ENCODE measurements at places on chromosomes 1 and 21.

- DNase-seq = no peak
These were observed 36.7 kb upstream of the SMYD2 start for GRCh38 chr1:214244252-214244651.

DNA sequence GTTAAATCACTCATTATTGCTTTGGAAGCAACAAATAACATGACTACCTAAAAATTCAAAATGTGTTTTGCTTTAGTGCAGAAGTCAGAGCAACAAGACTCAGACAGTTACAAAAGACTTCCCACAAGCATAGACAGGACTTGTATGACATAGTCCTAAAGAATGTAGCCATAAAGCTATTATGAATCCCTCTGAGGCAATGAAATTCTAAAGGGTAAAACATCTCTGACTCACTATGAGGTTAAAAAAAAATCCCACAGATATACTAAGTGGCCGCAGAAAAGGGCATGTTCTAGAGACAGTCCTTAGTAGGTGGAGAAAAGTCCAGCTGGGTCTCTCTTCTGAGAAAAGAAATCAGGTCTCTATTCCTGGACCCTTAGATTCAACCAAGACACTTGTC lies 4.9 kb downstream of the PRKAB2 start:
- DNase-seq = peak; percentile 90

DNA sequence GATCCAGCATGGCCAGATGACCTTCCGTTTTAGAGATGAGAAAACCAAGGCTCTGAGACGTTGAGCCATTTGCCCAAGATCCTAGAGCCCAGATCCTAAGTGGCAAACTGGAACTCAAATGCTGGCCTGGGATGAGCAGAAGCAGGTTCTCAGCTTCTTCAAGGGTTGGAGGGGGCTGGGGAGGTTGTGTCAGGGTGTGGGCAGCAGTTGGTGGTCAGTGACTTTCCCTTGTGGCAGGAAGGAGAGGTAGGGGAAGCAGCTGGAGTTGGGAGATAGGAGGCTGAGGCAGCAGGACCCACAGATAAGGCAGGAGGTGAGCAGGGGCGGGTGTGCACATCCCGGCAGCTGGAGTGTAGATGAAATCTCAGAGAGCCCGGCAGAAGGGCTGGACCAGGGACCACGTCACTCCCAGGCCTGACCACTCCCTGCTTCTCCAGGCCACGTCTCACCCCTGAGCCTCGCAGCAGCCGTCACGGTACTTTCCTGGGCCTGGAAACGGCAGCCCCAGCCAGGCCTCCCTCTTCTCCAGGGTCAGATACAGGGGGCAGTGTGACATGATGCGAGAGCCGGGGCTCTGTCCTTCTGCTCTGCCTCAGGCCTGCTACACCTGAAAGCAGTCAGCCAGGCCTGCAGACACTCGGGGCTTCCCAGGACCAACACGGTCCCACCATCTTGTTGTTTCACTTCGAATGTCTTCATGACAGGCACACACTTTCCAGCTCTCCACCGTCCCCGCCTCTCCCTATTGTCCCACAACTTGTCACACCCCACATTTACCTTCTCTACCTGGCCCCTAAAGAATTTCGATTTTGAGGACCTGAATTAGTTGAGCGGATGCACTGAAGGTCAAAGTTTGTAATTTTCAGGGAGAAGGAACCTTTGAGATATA lies 11.5 kb upstream of the LAPTM5 start:
- DNase-seq = no peak

DNA sequence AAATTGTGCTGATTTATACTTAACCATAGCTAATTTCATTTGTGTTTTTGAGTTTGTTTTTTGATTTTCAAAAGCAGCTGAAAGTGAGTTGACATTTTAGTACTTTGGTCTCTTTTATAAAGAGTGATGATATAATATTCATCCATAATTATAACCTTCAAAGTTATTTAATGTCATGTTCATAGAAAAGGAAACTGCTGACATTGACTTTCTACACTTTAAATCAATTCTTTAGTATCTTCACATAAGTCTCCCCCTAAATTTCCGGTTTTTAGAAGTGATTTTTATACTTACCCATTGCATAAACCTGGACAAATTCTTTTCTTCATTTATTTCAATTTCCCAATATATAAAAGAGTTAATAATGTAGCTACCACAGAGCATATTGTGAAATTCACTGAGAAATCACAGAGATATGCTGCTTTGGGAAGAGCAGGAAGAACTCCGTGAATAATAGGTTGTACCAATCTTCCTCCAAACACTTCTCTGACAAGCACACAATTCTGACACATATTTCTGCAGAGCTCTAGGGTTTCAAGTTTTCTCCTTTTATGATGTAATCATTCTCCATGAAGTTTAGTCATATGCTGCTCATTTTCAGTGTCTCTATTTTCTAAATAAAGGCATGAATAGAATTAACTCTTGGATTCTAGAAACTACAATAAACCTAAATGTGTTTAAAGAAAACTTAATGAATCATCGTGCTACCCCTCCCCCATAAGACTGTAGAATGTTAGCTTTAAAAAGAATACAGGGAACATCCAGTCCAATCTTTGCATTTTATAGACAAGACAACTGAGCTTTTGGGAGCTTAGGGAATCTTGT lies 25.6 kb upstream of the CDC42BPA start:
- DNase-seq = peak; percentile 58

GRCh38 chr1:160558660-160559380 lies 20.5 kb downstream of the CD84 start:
- no peak for DNase-seq

GRCh38 chr1:109531826-109532364 lies 7.8 kb upstream of the GPR61 start:
- DNase-seq = no peak

DNA sequence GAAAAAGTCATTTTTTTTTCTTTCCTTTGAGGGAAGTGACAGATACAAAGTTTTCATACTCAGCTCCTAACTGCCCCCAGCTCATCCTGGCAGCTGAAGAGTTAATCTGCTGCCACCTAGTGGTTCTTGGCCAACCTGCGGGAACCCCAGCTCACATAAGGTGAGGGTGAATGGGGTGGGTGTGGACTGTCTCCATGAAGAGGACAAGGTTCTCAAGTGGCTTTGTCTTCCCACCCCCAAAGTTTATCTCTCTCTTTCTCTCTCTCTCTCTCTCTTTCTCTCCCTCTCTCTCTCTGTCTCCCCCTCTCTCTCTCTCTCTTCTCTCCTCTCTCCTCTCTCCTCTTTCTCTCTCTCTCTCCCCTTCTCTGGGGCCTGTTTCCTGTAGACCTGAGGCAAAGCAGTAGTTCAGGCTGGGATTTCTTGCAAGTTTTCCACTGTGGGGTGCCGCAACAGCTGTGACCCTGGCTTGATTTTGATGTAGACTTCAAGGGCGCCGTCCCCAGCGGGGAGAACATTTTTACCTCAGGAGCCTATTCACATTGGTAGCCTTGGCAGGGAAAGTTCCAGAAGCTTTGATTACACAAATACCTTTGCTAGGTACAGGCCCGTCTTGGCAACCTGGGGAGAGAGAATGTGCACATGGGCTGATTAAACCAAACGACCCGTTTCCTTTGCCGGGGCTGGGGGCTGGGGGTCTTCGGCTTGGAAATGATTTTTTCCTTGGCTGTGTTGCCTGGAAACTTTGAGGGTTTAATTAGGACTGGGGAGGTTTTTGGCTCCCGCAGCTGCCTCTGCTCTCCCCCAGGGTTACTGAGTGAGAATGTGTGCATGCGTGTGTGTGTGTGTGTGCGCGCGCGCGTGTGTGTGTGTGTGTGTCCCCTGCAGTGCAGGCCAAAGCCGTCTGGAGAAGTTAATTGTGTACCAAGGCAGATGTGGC lies 135.9 kb downstream of the TM2D1 start:
- DNase-seq = no peak

- no peak for DNase-seq
These were observed 81.0 kb downstream of the PLPPR5 start for GRCh38 chr1:98923667-98924066.

- peak; percentile 27 for DNase-seq
These were observed 14.7 kb downstream of the INTS3 start for GRCh38 chr1:153742411-153743142.

DNA sequence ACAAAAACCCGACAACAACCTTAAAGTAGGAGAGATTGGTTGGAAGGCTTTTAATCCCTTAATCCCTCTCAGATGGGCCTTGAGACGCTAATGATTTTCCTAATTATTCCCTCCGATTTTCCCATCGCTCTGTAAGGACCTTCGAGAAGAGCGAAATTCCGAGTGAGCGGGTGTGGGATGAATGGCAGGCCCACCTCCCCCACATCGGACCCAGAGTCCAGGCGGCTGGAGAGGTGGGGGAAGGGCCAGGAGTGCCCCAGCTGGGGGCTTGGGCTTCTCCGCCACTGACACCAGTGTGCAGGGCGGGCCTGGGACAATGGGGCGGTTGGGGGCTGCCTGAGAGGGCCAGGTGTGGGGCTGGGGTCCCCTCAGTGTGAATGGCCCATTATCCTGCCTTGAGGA lies 23.4 kb downstream of the RHBG start:
- no peak for DNase-seq

GRCh38 chr1:195197116-195197515 lies 1411.1 kb downstream of the KCNT2 start:
- no peak for DNase-seq

DNA sequence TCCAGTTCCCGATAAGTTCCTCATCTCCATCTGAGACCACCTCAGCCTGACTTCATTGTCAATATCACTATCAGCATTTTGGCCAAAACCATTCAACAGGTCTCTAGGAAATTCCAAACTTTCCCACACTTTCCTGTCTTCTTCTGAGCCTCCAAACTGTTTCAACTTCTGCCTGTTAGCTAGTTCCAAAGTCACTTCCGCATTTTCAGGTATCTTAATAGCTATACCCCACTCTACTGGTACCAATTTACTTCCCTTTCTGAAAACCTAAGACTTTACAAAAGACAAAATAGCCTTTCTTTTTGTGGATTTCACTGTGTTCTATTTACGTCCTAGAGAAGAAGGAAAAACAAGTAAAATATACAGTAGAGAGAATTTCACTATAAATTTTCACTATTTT lies 147.0 kb upstream of the FMN2 start:
- no peak for DNase-seq

GRCh38 chr1:8625491-8625890 lies 191.9 kb downstream of the RERE start:
- DNase-seq = no peak

GRCh38 chr1:230385930-230386329 lies 40.2 kb downstream of the PGBD5 start:
- no peak for DNase-seq

All from epithelial cell of prostate (primary cell).